ENCODE measurements at places on chromosomes 2 and 18. TPM values are rescaled to one million over a fixed set of nuclear protein-coding genes. Genes with fewer than 3 reads are reported as not detected.

SH3BP4 gene
- 27.9 TPM for polyA plus RNA-seq

DNA sequence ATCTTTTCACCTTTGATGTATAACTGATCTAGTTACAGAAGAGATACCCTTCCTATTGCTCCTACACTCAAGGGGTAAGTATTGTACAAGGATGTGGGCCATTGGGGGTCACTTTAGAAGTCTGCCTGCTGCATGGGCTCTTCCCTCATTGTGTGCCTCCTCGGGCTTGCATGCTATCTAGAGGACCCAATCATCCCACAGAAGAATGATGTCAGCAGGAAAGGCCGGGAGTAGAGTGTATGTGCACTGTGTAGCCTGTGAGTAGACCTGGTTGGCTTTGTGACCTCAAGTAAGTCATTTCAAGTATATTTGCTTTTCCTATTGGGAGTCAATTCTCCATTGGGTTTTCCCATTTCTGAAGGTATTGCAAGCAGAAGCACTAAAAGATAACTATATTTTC is 129.5 kb upstream of the TRIB2 start:
- DNase-seq, result no peak

CCDC148 gene
- 3.6 TPM for polyA plus RNA-seq

DNA sequence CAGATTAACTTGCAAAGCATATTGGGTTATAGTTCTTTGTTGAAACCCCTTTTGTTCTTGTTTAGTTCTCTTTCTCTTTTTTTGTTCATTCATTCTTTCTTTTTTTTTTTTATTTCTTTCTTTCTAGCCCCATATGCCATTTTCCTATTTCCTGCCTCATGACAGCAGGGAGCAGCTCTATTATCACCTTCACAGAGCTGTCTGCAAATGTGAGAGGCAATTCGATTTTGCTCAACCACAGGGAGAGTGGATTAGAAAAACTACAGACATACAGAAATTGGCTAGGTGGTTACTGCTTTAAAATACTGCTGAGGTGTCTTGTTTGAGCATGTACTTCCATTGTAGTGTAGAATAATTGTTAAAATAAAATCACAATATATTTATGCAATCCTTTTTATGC is 44.2 kb upstream of the TBR1 start:
- no peak for DNase-seq

GRCh38 chr2:140539242-140539875 is 1591.5 kb downstream of the LRP1B start:
- DNase-seq, result no peak

GRCh38 chr2:159891917-159892730 is 94.1 kb upstream of the CD302 start:
- DNase-seq, result no peak

- DNase-seq, result no peak
Observed at GRCh38 chr2:100832885-100833284, 12.9 kb downstream of the NPAS2 start.

GALR1 gene
- polyA plus RNA-seq, result 0.06 TPM

- DNase-seq, result no peak
Observed at GRCh38 chr18:44392933-44393332, 287.8 kb upstream of the SETBP1 start.

ABCG8 gene
- 0.41 TPM for polyA plus RNA-seq

DNA sequence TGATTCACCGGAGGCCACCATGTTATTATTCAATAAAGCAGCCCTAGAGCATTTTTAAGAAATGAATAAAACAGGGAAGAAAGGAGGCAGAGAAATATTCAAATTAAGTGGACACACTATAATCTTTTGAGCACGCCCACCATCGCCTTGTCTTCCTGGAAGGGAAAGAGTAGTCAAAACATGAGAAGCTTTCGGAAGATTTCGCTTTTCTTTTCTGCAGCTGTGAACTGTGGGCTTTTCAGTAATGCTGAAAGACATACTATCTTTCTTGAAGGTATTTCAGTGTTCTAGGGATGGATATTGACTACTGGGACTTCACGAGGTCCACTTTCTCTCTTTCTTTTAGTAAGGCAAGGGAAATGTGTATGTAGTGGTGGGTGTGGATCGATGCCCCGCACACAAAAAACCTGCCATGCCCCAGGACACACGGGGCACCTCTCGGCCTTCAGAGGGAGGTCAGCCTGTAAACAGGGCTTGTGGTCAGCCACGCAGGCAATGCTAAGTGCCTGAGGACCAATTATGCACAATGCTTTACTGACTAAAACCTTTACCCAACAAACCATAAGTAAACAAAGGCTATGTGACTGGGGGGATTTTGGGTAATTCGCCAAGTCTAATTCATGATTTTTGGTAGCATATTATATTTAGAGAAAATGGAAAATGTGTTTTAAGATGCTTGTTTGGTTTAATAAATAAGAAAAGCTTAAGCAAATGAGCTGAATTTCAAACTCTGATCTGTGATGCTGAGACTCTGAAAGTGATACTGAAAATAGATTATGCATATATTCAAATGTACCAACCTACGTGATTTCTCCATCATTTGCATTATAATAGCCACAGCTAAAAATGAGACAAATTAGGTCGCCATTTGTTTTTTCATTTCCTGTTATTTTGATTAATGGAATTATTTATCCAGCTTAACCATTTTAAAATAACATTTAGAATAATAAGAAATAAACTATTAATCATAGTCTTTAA is 130.5 kb downstream of the ZNF516 start:
- no peak for DNase-seq

DNA sequence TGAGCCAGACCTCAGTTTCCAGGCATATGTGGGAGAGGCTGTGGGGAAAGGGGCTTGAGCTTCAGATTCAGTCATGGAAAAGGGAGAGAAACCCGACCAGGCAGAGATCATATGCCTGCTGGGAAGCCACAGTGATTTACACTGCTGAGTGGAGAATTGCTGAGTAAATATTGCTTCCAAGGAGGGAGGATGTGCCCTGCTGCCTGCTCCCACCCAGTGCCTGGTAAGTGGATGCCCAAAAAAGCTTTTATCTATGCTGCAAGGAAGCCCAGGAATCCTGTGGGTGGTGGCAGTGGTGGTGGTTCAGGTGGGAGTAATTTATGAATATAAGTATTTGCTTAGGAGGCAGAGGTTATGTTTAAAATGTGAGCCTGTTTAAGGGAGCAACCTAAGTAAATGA is 39.5 kb downstream of the INO80C start:
- DNase-seq, result no peak

ANTXR1 gene
- 94.1 TPM for polyA plus RNA-seq

GRCh38 chr2:222926915-222927314 is 66.1 kb downstream of the ACSL3 start:
- DNase-seq, result no peak

DNA sequence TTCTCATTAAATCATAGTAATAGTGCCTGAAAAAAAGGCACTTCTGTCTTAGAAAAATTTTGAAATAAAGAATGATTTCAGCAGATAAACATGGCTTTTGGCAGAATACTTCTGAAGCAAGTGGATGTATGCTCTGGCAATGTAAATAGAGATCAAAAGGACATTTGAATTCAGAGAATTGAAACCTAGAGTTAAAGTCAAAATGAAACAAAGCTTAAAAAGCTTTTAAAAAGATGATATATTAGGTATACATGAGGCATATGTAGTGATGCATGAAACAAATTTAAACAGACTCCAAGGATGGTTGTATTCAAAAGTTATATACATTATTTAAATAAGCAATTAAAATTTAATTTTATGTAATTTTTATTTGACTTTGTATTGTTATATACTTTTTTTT is 1344.5 kb upstream of the TMEFF2 start:
- no peak for DNase-seq

DNA sequence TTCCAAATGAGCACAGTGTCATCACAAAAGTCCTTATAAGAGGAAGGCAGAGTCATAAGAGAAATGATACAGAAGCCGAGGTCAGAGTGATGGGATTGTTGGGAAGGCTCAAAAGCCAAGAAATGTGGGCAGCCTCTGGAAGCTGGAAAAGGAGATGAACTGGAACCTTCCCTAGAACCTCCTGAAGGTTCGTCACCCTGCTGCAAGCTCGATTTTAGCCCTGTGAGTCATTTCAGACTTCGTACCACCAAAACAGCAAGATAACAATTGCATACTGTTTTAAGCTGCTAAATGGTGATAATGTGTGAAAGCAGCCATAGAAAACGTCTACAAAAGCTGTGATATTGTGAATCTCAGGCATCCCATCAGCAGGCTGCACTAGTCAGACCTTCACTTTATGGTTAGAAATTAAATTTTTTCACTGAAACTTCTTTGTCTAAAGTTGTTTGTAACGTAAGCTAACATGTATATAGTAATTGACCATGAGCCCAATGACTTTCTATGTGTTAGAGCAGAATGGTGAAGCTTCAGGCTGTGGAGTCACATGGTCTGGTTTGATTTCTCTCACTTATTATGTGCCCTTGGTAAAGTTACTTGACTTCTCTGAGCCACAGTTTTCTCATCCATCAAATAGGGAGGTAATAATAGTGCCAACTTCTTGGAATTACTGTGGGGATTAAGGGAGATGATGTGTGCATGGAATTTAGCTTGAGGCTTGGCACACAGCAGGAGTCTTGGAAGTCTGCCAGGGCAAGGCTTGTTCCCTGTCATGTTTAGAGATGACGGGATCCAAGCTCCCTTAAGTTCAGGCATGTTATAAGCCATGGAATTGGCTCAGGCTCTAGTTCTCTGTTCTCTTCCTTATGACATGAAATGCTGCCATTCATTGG is 132.0 kb upstream of the CCDC195 start:
- peak; percentile 62 for DNase-seq

DNA sequence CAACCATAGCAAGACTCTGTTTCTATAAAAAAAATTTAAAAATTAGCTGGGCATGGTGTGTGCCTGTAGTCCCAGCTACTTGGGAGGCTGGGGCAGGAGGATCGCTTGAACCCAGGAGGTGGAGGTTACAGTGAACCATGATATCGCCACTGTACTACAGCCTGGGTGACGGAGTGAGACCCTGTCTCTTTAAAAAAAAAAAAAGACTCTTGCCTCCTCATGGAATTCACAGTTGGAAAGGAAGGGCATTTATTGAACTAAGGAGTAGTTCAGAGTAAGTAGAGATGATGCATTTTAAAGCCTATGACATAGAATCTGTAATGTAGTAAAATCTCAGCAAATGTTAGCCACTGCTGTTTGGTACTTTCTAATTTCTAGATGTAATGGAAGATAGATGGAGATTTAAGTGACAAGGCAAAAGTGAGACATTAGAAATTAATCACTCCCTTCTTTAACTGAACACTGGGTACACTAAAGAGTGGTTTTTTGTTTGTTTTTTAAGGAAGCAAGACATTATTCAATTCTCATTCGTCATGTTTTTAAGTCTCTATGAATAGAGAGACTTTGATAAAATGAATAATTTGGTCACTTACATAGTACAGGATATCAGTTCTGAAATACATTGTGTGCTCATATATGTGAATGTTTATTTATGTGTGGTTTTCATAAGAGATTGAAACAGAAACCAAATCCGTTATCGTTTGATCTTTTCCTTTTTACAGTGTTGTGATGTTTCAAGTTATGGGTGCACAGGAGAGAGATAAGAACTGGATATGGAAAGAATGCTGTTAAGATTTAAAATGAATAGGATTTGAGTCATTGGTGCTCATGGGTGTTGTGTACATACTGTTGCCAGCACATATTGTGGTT is 186.1 kb upstream of the STON1 start:
- DNase-seq, result no peak

Data from right lung (tissue), 10 donors.